ENCODE measurements at places on chromosomes 2 and 18.

DNA sequence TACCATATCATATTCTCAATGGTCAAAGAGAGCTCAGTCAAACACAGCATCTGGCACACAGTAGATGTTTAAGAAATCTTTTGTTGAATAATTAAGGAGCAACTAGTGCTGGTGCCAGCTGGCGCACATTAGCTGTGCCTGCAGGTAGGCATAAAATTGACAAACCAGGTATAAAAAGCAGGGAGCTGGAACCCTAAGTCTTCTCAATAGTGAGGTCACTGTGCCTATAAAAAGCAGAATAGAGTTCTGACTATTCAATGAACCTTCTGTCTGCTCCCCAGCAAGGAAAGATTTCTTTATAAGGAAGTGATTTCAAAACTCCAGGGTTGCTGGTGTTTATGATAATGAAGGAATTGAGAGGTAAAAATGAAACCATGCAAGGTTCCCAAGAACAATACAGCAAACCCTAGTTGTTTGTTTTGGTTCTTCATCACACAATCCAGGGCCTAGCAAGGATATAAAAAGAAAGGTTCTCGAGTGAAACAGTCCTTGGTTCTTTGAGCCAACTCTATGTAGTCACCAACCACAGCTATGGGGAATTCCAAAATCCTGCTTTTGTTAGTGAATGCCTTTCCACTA, 76.1 kb downstream of the THADA start:
- no peak for DNase-seq

DNA sequence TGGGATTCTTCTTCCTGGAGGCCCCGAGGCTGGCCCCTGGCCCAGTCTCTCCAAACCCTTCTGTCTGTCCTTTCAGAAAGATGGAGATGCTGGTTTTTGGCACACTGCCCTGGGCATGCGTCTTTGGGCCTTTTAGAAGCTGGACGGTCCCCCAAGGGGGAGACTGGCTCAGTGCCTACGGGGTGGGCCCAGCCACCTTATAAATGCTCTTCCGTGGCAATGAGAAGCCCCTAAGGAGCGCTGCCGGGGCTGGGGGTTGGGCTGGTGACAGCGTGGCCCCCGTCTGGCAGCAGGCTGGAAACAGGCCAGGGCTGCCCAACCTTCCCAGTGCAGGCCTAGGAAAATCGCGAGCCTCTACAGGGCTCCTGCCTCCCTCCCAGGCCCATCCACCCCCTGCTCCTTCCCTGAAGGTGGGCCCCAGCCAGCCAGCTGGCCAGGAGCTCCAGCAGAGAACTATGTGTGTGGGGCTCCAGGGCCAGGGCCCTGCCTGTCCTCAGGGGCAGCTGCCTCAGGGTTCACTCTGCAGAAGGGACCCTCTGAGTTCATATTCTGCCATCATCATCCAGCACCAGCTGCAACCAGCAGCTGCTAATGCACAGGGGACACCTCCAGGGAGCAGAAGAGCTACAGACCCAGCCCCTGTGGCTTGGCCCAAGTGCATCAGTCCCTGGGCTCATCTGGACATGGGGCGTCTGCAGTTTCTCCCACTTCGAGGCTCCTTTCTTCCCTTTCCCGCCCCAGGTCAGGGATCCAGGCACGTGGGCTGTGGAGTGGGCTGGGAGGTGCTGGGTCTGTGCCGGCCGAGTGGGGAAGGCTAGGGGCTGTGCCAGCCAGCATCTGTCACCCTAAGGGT, 107.6 kb upstream of the OTOS start:
- DNase-seq, result no peak

GRCh38 chr2:27270670-27271069, 4.6 kb upstream of the DNAJC5G start:
- DNase-seq, result no peak

- no peak for DNase-seq
Measured at GRCh38 chr2:6921321-6921922, 4.2 kb downstream of the RNF144A start.

- no peak for DNase-seq
Measured at GRCh38 chr2:3464401-3465005, 54.8 kb downstream of the ADI1 start.

DNA sequence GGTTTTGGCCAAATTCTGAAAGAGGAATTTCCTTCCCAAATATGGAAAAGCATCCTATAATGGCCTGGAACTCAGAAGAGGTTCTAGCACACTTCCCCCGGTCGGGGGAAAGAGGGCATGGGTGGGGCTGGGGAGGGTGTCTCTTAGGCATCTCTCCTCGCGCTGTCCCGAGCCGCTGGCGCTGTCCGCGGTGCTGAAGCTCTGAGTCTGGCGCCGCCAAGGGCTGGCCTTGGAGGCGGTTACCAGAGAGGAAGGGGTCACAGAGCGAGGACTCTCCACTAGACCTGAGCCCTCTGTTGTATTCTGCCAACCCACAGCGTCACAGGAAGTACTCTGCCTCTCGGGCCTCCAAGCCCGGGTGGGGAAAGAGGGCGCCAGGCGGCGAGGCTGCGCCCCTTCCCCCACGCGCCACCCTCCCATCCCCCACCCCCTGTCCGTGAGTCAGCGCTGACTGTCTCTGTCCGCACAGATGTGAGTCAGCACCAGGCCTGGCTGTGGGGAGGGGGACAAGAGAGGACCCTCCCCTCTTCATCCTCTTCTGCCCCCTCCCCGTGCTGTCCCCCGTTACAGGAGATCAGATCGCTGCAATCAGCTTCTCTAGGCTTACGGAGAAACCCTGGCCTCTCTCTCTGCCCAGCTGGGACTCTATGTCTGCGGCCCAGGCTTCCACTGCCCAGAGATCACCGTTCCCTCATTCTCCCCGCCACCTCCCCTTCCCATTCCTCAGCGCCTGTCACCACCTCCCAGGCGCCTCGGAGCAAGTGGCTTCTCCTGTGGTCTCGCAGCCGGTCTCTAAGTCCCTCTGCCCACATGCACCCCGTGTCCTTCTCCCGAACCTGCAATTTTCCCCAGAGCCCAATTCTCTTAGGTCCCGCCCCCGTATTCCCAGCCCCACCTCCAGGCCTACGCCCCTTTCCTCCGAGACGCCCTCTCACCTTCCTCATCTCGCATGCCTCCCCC, 779 bp downstream of the PTPRN start:
- peak; percentile 64 for DNase-seq

DNA sequence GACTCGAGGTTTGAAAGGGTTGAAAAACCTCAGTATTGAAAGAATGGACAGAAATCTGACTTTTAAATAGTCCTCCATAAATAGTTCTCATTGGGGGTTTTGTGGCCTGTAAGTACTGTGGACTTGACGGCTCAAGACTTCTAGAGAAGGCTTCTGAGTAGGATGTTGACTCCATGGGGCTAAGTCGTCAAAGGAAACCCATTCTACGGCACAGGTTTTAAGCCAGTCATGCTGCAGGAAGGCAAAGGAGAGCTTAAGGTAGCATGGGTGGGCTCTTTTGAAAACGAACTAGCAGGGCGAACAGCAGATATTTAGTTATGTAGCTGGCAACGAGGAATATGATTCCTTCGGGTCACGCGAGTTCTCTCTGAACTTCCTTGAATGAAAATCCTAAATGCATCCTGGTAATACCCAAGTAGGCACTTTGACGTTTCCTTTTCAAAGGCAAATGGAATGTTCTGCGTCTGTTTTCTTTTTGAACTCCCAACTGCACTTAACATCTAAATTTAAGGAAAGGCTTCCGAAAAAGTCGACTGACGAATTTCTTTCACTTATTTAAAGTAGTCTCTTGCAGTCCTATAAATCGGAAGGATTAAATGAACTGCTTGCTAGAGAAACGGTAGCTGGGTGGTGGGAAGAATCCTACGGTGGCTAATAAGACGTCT, 1.1 kb upstream of the NEDD4L start:
- DNase-seq, result no peak

DNA sequence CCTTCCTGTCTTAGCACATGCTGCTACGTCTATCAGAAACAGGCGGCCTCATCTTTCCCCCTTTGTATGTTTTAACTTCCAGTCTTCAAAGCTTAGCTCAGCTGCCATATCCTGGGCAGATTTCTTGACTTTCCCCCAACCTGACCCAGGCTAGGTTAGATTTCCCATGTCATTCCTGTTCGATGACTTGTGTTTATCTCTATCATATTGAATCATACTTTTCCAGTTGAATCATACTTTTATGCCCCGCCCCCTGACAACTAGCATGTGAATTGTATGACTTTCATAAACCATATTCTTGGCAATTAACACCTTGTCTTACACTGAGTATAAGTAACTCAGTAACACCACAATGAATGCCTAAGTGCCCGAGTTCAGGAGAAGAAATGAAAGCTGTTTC, 128.3 kb downstream of the CYRIA start:
- DNase-seq, result no peak

GRCh38 chr18:74316257-74317170, 875 bp downstream of the C18orf63 start:
- DNase-seq, result no peak

DNA sequence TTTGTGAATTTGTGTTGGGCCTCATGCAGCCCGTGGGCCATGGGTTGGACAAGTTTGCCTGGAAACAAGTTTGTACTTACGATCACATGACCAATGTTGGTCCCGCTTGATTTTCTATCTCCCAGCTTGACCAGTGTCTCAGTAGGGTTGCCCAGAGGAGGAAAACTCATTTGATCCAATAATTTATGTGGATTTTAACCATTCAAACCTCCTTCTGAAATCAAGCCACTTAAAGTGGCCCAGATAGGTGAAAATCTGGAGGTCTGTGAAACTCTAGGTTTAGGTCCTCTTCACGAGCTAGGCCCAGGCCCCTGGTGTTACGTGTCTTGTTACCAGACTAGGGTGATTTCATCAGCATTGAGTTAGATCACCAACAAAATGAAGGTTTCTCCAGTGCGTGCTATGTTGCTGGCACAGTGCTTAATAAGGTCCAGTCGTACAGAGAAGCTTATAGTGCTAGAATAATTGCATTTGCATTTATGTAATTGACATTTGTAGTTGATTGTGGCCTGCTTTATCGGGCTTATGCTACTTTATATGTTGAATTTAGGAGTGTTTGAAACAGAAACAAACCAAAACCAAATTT, 4.4 kb downstream of the ACTR2 start:
- no peak for DNase-seq

- DNase-seq, result no peak
Measured at GRCh38 chr2:152506843-152507242, 171.9 kb downstream of the FMNL2 start.

GRCh38 chr2:227420087-227421052, 32.6 kb upstream of the SCYGR1 start:
- DNase-seq, result no peak

GRCh38 chr2:12240206-12240605, 476.5 kb upstream of the TRIB2 start:
- no peak for DNase-seq

DNA sequence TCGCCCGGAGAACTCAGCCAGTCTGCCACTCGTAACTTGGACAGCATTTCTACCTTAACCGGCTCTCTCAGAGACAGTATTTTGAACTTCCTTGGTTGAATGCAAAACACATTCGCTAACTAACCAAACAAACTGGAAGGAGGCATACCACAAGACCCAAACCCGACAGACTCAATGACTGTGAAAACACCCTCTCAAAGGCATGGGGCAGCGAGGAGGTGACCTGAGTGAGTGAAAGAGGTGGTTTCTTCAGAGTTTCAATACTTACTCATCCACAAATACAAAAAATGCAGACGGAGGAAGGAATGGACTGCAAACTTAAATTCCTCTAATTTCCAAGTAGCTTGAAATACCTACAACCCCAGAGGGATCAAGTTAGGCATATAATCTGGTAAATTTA, 132.9 kb downstream of the GAREM1 start:
- DNase-seq, result no peak

All from CD4-positive, alpha-beta T cell treated with Interferon alpha-2 for 1 hour (primary cell).